Activated T-cell treated with anti-CD3 and anti-CD28 coated beads for 4 hours (primary cell): ENCODE measurements at places on chromosomes 6 and 20.

GRCh38 chr20:17824676-17825251, 125.0 kb downstream of the BANF2 start:
- no peak for DNase-seq

- DNase-seq, result no peak
These were observed 8.7 kb upstream of the NOP56 start for GRCh38 chr20:2643708-2644107.

DNA sequence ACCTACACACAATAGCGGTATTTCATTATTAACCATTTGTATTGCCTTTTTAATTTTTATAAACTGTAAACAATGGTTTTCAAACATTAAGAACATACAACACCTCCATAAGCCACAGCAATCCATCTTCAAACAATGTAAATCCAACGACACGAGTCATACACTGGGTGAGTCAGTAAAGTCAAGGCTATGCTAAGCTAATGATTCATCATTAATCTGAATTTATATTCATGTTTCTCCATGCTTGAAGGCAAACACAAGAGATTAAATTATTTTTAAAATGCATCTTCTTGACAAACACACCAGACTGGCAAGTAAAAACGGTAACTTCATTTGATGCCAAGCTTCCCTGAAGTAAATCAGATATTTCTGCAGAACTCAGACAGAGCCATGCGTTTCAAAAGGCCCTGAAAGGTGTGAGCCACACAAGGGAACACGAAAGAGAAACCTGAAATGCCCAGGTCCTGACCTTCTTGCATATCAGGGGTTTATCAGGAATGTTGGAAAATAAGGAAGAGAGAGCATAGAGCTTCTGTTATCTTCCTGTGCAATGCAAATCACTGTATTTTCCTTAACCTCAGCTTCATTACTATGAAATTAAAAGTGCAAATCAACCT, 162.5 kb downstream of the ALDH8A1 start:
- no peak for DNase-seq

DNA sequence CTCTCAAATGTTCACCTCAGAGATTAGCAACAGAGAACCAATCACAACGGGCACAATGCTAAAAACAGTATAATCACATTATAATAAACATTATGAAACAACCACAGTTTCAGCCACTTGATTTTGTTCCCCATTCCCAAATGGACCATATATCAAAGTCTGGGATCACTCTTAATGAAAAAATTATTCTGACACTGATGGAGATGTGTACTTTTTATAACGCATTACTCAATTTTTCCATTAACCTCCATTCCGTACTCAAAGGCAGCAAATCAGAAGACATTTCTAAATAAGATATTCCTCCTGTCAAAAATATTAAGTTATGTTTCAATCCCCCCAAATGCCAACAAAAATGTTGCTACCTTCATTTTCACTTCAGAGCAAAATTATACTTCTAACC, 2.8 kb downstream of the CPNE1 start:
- no peak for DNase-seq

DNA sequence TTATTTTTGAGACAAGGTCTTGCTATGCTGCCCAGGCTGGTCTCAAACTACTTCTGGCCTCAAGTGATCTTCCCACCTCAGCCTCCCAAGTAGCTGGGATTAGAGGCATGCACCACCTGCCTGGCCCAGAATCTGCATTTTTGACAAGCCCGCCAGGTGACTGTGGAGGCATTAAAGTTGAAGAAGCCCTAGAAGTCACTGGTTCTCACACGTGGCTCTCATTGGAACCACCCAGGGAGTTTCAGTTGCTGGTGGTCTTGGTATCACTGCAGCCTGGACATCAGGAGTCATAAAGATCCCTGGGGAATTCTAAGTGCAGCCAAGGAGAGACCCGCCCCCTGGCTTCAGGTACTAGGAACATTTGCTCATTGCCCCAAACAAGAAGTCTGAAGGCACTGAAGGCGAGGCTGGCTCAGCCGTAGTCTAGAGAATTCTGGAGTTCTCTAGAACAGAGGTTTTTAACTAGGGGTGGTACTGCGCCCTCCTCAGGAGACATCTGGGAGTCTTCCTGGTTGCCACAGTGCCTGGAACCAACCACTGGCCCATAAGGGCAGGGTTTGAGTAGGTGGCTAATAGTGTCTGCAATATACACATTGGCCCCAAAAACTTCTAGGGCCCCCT, 182.8 kb downstream of the ZMYND8 start:
- DNase-seq, result no peak

DNA sequence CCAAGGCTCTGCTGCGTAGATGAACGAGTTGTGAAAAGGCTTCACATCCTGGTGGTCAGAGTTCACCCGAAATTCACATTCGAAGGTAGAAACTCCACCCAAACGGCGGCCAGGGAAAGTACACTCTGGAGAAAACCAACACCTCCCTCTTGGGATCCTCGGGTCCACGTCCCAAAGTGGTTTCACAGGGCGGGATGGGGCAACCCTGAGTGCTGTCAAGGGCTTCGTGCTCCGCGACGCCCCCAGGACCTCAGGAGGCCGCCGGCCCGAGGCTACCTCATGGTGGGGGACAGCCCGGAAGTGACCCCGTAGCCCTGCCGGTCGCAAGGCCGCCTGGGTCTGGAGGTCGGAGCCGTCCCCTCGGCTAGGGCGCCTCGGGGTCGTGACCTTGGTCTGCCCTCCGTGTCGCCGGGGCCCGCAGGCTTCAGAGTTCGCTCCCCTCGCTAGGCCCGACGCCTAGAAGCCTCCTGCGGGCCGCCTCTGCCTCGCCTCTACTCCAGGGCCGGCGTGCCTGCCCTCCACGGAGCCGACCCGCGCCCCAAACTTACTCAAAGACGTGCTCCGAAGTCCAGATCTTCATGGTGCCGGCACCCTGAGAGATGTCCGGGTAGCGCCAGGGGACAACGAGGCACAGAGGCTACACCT, at the start of gene PRELID3B:
Gene PRELID3B (minus strand): TSS at position 636 of the 645 bp plus-strand sequence. CDS start 56 bp downstream, at position 580.
- DNase-seq, result no peak

- DNase-seq, result no peak
These were observed 440.4 kb downstream of the COL12A1 start for GRCh38 chr6:74765486-74765885.

DNA sequence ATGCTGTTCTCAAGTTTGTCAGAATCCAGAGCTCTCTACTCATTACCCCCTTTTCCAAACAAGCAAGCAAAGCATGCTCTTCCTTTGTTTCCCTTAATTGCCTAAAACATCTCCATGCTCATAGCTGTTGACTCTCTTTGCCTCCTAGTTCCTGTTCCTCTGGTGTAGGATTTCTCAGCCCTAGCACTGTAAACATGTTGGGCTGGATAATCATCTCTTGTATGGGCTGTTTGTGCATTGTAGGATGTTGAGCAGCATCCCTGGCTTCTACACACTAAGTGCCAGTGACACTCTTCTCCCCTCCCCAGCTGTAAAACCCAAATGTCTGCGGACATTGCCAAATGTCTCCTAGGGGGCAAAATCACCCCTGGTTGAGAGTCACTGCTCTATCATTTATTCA, 14.0 kb downstream of the PPARD start:
- DNase-seq, result no peak

DNA sequence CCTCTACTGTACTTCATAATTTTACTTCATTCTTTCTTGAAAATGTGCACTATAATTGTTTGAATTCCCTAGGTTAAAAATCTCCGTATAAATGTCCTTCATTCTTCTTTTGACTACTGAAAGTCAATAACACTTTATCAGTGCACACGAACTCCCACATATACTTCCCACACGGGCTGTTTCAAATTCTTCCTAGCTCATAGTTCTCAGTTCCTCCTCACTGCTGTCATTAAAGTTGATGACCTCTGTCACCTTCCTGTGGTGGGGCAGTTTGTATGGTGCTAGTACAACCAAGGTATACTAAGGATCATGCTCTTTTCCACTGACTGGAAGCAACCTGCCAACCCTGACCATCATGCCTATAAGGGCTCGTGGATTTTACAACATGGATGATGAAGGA, 40.0 kb upstream of the CD2AP start:
- no peak for DNase-seq

DNA sequence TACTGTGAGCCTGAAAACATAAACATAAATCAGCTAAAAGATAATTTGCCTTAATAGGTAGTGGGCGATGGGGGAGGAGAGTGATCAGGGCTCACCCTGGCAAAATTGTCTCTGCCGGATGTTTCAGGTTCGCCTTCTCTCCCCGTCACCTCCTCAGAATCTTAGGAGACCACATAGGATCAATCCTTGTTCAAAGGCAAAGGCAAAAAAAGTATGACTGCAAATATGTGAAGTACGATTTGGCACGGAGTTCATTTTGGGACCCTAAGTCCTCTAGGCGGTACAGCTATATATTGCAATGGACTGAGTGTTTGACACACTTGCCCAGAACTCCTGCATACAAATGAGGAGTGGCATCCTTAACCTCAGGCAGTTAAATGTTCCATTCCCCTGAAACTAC, 649.2 kb upstream of the FLRT3 start:
- no peak for DNase-seq

DNA sequence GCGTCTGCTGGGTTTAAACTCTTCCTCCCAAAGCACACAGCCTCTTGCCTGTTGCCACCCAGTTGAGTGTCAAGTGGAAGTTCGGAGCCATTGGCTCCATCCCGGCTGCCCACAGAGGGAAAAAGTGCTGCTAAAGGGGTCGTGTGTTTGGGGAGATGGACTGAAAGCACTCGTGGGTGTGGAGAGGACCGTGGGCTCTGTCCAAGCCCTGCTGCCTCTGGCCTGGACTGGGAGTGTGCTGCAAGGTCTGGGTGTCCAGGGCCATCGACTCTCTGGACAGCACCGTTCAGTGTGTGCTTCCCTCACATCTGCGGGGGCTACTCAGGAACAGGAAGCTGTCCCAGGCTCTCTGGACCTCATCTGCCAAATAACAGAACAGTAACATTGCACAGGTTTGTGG, 269.3 kb downstream of the DLL1 start:
- DNase-seq, result no peak

GRCh38 chr6:113626475-113626874, 230.7 kb upstream of the MARCKS start:
- no peak for DNase-seq

DNA sequence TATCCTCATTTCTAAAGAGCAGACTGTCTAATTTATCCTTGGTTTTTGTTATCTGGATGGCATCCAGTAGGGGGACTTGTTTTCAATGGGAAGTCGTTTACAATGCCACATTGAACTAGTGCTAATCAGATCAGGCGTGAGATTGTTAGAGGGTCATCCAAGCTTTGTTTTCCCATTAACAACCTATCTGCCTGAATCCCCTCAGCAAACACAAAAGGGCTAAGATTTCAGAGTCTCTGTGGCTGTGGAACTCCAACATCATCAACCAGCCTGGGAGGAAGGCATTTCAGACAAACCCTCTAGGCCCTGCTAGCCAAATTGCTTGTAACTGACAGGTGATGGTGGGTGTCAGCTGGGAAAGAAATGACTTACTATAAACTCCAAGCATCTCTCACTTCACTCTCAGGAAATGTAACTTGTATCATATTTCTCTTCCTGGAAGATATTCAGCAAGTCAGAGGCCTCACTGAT, 47.7 kb downstream of the COL19A1 start:
- no peak for DNase-seq

DNA sequence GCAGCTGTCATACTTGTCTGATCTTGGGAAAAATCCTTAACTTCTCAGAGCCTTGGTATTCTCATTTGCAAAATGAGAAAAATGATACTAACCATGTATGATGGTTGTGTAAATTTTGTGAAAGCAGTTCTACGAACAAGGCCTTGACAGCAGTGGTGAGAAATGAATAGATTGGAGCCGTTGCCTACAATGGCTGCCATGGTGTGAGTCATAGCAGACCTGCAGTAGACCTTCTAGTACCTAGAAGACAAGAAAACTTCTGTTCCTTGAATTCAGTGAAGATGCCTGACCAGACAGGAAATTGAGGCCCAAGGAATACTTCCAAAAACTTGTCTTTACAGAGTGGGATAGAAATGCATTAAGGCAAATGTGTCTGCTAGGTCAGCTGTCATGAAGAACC, 338.9 kb downstream of the QKI start:
- DNase-seq, result no peak

DNA sequence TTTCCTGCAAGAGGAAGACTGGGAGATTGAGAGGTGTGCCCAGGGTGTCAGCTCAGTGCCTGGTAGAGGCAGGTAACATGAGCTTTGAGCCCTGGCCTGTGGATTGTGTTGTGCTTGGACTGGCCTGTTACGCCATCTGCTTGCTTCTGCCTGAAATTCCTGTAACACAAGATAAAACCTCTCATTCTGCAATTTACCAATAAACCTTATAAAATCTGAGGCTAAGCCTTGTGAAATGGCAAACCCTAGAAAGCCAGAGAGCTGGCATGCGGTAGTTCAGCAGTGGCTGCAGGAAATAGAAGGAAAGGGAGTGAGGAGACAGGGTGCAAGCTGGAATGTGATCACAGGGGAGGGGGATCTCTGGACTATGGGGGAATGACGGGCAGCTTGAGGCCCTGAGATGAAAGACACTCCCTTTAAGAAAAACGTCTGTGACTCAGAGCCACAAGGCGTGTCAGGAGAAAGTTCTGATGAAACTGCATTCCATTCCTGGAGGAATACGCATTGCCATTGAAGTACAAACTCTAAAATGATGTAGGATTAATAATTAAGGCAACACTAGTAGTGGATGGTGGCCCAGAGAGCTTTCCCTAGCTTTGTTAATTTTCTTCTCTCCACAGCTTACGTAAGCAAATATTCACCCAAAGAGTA, 26.3 kb upstream of the TFAP2A start:
- DNase-seq, result no peak

- DNase-seq, result no peak
These were observed 87.8 kb downstream of the PHACTR3 start for GRCh38 chr20:59692139-59692538.

DNA sequence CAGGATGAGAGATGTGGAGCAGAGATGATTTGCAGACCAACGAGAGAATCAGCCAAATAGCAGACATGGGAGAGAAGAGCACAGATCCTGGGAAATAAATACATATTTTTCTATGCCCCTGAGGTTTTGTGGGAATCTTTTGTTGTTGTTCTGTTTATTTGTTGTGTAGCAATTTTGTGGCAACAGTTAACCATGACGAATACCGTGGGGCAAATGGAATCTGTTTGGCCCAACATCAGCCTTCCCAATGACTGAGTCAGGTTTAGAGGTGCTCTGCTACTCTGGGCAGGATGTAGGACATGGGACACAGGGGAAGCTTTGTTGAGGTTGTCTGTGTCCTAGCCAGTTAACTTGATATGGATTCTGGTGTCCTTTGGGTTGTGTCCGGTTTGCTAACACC, 7.9 kb upstream of the SLC2A10 start:
- DNase-seq, result no peak

- DNase-seq, result no peak
These were observed 5.0 kb upstream of the ITPR3 start for GRCh38 chr6:33616113-33616512.

DNA sequence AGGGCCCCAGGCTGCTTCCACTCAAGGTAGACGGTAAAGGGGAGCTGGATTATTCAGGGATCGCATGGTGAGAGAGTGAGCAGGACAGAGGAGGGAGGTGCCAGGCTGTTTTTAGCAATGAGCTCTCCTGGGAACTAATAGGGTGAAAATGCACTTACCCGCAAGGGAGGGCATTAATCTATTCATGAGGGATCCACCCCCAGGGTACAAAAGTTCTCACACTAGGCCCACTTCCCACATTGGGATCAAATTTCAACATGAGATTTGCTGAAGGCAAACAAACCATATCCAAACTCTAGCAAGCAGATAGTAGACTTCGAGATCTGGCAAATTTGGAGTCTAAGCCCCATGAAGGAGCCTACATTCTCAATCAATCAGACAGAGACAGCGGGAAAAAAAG, 408.6 kb downstream of the RNF144B start:
- DNase-seq, result no peak

GRCh38 chr6:166167258-166167731, 356 bp downstream of the TBXT start:
- DNase-seq, result no peak

GRCh38 chr20:25288291-25289181, 40.7 kb downstream of the PYGB start:
- no peak for DNase-seq
